Body of pancreas (tissue), 4 donors: ENCODE measurements at places on chromosomes 6 and 20. TPM values are rescaled to one million over a fixed set of nuclear protein-coding genes. Genes with fewer than 3 reads are reported as not detected.

Gene UTRN
- 133 TPM for total RNA-seq

Gene RAB32
- total RNA-seq, result 17.9 TPM

DNA sequence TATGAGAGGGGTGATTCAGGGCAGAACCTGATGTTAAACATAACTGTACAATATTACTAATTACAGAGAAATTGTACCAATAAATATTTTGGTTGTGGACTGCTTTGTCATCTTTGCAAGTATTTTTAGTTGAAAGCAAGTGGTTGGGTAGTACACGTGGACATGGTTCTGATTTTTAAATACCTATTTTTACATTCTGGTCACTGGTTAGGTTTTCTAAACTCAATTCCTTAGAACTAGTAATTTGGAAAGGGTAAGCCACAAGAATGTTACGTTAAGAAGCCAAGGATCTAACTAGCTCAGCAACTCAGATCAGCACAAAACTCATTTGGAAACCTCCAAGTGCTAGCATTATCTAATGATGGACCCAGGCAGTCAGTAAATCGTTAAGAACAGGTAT is 2.7 kb downstream of the EPB41L2 start:
- DNase-seq, result no peak

DNA sequence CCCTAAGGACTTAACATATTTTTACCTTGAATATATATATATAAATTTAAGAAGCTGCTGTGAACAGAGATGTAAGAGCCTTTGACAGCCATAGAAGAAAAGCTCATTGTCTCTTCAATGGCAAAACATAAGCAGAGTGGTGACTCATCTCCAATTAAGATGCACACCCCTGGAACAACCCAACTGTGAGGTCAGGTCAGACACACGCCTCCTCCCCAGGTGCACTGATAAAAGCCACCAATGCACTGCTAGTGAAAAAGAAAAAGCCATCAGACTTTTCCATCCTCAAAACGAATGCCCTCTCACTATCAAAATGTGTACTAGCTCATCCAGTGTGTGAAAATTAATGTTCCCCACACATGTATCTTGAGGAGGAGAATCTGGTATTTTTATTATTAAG is 100.1 kb downstream of the SMLR1 start:
- DNase-seq, result no peak

Gene PAK5
- 0.33 TPM for total RNA-seq

- no peak for DNase-seq
Observed at GRCh38 chr6:53862662-53863462, 68.1 kb downstream of the LRRC1 start.

Gene MATN4
- 5.3 TPM for total RNA-seq

Gene SYNDIG1
- 0.78 TPM for total RNA-seq

DNA sequence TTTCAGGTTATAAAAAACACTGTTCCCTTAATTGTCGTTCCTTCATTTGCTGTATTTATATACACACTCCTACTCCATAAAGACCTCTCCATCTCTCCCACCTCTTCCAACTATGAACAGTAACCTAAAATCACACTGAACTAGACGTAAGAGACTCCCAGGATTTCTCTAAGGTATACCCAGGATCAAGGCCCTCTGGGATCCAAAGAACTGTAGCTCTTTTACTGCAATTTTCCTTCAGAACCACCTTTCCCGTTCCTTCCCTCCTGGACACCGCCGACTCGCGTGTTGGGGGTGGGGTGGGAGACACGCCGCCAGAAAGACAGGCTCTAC is 680 bp downstream of the LATS1 start:
- no peak for DNase-seq

DNA sequence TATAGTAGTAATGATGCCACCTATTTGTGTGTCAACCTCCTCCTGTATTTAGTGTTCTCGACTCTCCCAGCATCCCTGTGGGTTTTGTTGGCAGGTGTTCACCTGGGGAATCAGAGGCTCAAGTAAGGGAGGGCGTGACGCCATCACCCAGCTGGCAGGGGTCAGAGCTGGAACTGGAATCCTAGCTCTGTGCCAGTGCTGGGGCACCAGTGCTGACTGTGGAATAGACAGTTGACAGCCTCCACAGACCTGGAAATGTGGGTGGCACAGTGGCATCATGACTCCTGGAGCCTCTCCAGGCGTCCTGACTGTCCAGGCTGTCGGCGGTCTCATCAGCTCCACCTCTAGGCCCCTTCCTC is 102.8 kb downstream of the SYCP2 start:
- DNase-seq, result no peak

DNA sequence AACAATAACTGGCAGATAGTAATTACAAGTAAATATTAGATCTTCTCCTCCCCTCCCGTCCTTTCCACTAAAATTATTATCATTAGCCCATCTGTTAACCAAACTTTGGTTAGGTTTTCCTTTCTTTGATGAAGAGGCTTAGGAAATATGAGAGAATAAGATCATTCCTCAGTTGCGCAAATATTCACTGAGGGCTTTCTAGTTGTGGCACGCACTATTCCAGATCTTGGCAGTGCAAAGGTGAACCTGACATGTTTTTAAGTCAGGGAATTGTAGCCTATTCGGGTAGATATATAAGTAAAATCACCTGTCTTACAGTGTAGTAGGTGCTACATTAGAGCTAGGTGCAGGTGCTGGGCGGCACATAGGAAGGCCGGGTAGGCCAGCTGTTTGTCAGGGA is 31.1 kb downstream of the RNF217 start:
- no peak for DNase-seq

- DNase-seq, result no peak
Observed at GRCh38 chr6:4093288-4093687, 14.4 kb upstream of the FAM217A start.

- no peak for DNase-seq
Observed at GRCh38 chr20:61042506-61043385, 209.3 kb upstream of the CDH4 start.

GRCh38 chr6:53730767-53731166 is 64.0 kb upstream of the LRRC1 start:
- DNase-seq, result no peak

GRCh38 chr20:4875578-4876067 is 125.7 kb downstream of the SLC23A2 start:
- no peak for DNase-seq

DNA sequence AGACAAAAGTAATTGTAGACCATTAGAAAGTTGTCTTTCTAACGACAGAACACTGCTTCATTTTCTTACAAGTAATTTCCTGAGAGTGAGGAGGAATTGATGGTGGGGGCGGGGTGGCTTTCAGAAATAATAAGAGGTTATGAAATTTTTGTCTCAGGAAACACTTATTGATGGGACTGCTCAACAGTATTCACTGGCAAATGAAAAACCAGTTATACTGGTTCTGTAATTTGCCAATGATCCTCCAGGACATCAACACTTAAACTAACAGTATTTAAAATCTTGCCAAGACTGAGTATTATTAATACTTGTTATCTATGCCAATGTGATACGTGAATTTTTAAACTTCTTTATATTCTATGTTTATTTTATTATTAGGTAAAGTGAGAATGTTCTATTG is 41.8 kb upstream of the FUT9 start:
- DNase-seq, result no peak

DNA sequence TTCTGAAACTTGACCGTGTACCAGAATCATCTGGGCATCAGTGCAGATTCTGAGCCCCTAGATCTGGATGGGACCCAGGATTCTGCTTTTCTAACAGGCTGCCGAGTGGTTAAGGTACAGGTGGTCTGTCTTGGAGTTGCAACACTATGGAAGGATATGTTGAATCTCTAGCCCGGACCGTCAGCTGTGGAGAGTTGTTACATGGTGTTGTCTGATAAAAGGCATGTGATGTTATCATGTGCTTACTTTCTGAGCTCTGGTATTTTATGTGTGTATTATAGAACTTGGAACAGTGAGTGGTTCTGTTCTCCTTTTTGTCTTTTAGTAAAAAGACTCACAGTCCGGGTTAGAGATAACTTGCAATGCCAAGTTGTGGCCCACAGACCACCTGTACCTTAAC is 123.0 kb downstream of the JARID2 start:
- no peak for DNase-seq

DNA sequence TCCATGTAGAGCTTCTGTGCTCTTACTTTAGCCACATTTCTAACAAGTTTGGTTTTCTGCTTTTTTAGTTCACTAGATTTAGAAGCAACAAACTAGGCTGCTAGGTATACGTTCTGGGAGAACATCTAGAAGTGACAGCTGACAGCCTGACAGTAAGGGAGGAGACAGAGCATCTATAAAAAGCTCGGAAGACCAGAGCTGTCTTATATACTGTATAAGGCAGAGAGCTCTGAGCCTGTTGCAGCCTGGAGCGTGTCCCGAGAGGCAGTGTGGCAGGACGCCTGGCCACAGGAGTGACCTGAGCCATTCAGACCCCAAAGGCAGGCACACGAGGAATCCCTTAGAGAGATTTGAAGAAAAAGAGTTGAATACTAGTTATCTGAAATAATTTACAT is 24.6 kb downstream of the PPP1R14C start:
- DNase-seq, result no peak

Gene ADGRB3
- under 0.01 TPM for total RNA-seq

Gene TGM6
- total RNA-seq, result not detected

Gene SCRT2
- not detected for total RNA-seq

DNA sequence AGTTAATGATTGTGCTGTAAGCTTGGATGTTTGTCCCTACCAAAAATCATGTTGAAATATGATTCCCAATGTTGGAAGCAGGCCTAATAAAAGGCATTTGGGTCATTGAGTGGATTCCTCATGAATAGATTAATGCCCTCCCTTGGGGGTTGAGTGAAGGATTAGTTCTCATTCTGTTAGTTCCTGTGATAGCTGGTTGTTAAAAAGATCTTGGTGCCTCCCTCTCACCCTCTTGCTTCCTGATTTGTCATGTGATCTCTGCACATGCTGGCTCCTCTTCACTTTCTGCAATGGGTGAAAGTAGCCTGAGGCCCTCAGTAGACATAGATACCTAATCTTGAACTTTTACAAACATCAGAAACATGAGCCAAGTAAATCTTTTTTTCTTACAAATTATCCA is 115.6 kb upstream of the HCRTR2 start:
- DNase-seq, result no peak

Gene PLG
- not detected for total RNA-seq

Gene PTCRA
- total RNA-seq, result not detected

DNA sequence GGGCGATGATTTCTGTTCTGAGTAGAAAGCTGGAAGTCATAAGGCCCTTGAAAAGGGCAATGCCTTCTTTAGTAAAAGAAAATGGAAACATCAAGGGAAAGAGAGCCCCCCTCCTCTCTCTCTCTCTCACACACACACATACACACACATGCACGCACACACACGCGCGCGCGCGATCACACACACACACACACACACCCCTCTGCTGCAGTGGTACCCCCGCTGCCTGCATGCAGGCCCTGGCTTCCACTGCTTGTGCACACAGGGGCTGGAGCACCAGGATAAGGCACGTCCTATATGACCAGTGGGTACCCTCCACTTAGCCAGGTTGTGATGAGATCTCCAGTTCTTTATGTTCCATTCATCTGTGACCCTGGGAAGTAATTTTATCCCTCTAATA is 300.9 kb downstream of the SLC35F1 start:
- DNase-seq, result no peak

DNA sequence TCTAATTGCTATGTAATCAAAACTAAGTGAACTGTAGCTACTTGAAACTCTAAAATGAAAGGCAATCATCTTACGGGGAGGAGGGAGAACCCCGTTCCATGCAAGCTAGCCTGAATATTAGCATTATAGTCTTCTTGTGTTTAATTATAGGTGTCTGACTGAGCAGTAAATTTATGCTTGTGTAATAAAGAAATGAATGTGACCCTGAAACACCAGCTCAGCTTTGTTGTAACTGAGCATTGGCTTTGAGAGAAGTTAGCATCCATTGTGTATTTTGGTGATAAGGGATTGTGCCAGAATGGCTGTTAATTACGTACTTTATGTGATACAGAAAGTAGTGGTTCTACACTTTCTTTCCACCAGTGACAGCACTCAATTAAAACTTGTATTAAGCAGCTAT is 86.9 kb downstream of the QKI start:
- no peak for DNase-seq

Gene CFAP206
- not detected for total RNA-seq

- DNase-seq, result no peak
Observed at GRCh38 chr20:63189846-63190559, 25.9 kb downstream of the YTHDF1 start.

Gene CGA
- total RNA-seq, result not detected

DNA sequence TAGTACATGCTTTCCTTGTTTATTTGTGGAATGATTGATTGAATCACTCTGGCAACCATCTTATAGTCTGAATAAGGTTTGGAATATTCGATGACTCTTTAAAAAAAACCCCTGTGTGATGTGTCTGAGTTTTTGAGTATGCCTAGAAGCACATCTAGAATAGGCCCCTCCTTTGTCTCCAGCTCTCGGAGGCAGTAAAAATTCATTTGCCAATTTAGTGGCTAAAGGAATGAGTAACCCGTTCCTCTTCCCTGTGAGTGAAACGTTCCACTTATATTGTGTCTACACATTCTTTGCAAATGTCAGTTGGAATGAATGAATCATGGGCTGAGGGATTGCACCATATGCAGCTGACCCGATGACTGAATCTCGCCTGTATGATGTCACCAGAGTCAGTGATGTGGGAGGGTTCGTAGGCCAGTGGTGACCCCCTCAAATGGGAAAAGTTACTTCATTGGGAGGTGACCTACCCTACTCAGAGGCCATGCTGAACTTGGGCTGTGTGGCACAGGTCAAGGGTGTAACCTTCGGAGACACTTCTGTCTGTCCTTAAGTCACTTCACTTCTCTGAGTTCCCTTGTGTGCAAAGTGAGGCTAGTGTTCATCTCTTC is 21.6 kb downstream of the MOCS3 start:
- no peak for DNase-seq

DNA sequence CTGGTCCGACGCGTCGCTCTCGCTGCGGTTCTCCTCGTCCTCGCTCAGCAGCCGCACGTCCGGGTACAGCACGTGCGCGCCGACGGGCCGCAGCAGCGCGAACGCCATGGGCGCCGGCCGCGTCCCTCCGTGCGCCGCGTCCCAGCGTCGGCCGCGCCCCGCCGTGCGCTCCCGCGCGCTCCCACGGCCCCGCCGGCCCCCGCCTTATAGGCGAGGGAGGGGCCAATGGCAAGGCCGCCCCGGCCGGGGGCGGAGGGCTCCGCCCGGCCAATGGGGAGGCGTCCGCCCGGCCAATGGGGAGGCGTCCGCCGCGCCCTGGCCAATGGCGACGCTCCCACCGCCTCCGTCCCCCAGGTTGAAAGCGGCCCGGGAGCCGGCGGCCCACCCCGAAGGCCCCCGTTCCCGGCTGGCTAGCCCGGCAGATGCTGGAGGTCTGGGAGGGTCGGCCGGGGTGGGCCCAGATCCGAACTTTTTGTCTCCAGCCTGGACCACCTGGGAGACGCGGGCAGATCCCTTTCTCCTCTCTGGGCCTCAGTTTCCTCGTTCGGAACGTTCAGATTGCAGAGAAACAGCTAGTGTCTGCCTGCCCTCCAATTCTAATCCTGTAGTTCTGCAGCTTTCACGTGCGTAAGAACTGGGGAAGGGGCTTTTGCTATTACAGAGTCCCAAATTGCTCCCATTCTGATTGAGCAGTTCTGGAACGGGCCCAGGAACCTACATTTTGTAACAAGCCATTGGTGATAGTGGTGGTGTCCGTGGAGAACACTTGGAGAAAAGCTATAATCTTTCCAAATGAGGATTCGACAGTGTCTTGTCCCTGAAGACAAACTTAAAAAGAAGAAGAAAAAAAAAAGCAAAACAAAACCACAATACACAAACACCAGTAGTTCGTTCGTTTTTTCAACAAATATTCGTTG is at the start of gene TCF15:
Gene TCF15 (minus strand): TSS at position 180 of the 917 bp plus-strand sequence. CDS start 72 bp downstream, at position 108.
- DNase-seq, result no peak

- DNase-seq, result no peak
Observed at GRCh38 chr6:121657972-121658371, 222.5 kb downstream of the GJA1 start.

Gene PHACTR1
- 12.9 TPM for total RNA-seq

Gene SYNGAP1
- total RNA-seq, result 5.4 TPM

GRCh38 chr6:16723826-16724225 is 37.4 kb downstream of the ATXN1 start:
- DNase-seq, result no peak

Gene LY6G6C
- not detected for total RNA-seq
